Stimulated activated CD8-positive, alpha-beta memory T cell treated with anti-CD3 and anti-CD28 coated beads, Interleukin-15, amount 100 ng/mL, for 48 hours (primary cell): ENCODE measurements at places on chromosomes 7 and 10.

GRCh38 chr10:7968510-7969112 lies 85.9 kb upstream of the GATA3 start:
- DNase-seq, result no peak

GRCh38 chr7:144487901-144488300 lies 84.4 kb upstream of the NOBOX start:
- DNase-seq, result no peak

DNA sequence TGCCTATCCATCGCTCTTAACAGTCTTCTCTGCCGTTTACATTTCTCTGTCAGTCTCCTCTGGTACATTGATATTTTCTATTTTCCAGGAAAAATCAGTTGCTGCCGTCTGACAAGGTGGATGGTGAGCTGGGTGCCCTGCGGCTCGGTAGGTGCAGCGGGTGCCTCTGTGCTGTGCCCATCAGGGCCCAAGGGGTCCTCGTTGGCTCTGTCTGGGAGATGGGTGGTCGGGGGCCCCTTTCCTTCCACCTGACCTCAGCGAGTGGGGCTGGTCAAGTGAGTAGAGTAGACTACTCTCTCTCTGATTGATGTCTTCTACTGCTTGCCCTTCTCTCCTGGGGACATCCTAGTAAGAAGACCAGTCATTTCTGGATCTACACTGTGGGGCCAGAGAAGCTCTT lies 57.4 kb downstream of the MINDY4 start:
- DNase-seq, result no peak

DNA sequence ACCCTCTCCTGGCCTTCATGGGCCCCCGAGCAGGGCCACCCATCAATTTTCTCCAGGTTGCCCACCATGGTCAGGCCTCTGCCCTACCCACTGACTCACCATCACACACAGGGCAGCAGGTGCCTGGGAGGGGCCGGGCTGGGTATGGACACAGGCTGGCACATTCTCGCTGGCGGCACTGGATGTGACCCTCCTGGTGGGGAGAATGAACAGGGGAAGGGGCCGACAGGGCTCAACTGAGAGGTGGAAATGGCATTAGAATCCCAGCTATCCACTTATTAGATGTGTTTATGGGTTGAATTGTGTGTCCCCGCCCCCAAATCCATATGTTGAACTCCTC lies 16.4 kb downstream of the KCP start:
- DNase-seq, result no peak

- DNase-seq, result no peak
Measured at GRCh38 chr10:63718421-63718820, 197.2 kb downstream of the REEP3 start.

- no peak for DNase-seq
Measured at GRCh38 chr7:74495112-74496086, 41.7 kb downstream of the GTF2IRD1 start.

GRCh38 chr10:11440250-11441150 lies 170.9 kb downstream of the USP6NL start:
- DNase-seq, result peak; percentile 36

DNA sequence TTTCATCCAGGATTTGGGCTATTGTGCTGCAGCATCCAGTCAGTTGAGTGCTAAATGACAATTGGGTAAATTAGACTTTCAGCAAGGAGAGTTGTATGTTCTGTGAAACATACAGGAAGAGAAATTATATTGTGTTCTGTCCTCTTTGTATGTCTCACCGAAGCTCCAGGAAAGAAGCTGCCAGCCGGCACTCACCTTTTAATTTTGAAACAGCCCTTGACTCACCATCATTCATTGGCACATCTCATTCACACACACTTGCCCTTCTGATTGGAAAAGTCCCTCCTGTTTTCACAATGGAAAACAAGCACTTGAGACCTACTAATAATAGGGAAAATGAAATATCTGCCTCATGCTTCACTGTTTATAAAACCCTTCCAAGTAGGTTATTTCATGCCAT lies 495.6 kb downstream of the RPS24 start:
- no peak for DNase-seq

DNA sequence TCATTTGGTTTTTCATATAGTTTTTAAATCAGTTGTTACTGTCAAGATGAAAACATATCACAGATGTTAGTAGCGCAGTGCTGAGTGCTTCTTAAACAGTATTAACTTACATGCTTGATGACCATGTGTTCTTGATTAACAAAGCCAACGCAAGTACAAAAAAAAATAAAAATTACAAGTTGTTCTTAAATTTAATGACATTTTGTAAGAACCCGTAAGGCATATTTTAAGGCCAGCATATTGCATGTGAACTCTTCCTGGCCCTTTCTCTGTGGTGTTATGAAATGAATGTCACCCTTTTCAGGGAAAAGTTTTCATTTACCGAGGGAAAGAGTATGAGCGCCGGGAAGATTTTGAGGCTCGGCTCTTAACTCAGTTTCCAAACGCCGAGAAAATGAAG lies 140.4 kb upstream of the NPS start:
- no peak for DNase-seq

DNA sequence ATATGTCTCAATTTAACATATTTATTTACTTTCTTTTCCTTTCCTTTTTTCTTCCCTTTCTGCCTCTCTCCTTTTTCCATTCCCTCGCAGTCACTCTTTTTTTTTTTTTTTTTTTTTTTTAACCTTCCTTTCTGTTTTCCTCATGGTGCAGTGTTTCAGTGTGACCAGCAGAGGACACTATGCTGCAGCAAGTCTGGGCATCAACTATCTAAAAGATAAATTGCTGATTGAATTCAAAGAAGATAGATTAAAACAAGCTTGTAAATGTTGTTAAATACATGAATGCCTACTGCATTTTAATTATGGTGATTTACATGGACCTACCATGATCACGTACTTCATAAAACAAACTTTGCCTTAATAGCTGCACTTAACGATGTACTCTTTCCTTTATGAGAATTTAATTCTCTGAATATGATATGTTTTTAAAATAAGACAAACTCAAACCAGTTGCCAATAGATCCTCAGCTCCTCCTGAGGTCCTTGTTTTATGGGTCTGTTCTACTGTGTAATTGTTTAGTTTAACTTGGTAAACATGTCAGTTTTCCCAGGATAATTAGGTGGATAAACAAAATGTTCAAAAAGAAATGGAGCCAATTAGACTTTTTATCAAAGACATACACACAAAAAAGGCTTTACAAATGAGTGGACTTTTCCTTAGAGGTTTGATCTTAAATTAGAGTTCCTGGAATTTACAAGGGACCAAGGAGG lies 101.0 kb upstream of the AGR3 start:
- DNase-seq, result no peak

DNA sequence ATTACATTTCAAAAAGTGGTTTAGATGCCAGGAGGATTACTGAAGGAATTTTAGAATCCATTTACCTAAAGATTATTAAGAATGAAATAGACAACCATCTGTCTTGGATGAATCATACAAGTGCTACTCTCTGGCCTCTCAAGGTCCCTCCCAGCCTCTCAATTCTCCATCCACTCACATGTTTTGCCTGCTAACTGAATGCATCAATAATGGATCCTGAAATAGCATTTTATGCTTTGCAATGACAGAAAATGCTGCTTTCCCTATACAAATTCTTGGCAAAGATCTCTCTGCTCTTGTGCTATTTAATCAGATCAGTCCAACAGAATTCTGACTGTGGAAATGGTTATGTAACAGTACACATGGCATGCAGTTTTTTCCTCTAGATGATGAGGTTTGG lies 68.1 kb downstream of the HBP1 start:
- DNase-seq, result no peak

DNA sequence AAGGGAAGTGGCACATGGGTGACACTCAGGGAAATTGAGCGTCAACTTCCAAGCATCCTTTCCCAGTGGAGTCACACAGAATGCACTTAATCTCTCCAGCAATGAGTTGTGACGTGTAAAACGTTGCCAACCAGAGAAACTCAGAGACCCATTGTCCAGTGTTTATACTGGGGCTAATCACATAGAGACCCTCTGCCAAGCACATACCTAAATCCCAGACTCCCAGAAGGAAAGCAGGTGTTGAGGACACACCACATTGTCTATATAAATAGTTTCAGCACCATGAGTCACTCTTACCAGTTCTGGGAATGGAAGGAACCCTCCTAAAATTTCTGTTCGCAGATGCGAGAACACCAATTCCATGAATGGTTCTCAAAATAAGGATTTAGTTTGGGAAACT lies 76.4 kb upstream of the BET1 start:
- DNase-seq, result no peak

- DNase-seq, result no peak
Measured at GRCh38 chr10:49831352-49832035, 69.4 kb upstream of the OGDHL start.

GRCh38 chr10:32963096-32963495 lies 5.1 kb upstream of the ITGB1 start:
- DNase-seq, result no peak

DNA sequence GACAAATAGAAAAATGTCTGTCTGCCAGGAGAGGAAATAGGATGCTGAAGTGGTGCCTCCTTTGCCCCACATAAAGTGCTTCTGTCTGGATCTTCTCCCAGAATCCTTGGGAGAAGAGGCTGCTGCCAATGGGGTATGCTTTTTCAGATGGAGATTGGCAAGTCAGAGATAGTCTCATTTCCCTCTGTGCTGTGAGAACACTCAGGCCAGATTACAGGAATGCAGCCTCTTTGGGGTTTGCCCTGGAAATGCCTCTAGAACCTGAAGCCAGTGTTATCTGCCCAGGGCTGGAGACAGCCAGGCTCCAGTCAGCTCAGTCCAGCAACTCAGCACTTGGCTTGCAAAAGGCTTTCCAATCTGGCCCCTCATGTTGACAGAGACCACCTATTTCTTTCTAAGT lies 119.1 kb upstream of the PHYHIPL start:
- no peak for DNase-seq

DNA sequence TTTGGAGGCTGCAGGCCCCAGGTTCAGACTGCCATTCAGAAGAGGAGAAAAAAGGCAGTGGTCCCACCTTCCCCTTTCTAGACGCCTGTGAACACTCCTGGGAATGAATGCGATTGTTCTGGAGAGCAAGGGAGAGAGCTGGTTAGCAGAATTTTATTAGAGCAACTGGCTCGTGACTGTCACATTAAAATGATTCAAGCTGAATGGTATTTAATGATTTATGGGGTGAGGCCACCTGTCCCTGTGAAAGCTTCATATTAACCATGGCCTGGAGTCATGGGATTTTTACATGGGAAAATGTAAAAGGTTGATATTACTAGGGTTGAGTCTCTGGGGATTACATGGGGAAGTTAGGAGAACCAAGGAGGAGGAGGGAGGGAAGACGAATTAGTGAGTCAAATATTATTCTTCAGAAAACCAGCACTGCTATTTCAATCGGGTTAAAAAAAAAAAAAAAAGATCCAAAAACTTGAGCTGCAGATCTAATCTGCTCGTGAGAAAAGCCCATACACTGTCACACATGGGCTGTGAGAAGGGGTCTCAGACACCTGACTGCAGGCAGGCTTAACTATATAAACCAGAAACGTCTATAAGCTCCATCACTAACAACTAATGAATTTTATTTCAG lies 8.3 kb downstream of the CXCL12 start:
- no peak for DNase-seq

DNA sequence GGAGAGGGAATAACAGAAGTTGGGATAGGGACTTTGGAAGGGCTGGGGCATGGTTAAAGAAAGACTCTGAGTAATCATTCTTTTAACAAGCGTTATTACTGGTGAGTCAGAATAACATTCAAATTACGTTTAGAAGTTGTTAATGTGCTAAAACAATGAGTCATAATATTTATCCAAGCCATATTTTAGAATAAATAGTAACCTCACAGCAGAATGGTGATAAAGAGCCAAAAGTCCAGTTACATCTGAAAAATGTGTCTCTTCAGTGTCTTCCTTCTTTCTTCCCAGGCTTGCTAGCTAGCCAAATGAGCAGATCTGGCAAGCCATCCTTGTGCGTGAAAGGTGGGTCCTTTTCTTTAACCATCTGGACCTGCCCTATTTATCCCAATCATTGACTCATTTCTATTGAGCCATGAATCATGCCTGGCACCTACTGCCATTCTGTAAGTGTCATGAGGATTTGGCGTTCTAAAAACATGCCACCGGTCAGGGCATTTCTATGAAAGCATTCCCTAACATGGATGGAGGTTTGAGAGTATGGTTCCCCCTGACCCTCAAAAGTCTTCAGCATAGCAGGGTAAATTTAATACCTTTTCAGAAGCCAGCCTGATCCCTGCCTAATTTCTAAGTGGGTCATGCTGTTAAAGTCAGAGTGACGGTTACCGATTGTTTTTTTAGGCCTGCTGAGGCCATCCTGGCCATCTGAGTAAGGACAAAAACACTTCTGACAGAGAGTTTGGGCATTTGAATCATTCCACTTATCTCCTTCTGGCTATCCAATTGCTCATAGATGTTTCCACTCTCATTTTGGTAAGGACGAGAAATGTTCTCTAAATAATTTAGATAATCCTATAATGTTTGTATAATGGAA lies 26.9 kb downstream of the MYPN start:
- no peak for DNase-seq

GRCh38 chr10:35216303-35216905 lies 89.8 kb downstream of the CREM start:
- peak; percentile 26 for DNase-seq

DNA sequence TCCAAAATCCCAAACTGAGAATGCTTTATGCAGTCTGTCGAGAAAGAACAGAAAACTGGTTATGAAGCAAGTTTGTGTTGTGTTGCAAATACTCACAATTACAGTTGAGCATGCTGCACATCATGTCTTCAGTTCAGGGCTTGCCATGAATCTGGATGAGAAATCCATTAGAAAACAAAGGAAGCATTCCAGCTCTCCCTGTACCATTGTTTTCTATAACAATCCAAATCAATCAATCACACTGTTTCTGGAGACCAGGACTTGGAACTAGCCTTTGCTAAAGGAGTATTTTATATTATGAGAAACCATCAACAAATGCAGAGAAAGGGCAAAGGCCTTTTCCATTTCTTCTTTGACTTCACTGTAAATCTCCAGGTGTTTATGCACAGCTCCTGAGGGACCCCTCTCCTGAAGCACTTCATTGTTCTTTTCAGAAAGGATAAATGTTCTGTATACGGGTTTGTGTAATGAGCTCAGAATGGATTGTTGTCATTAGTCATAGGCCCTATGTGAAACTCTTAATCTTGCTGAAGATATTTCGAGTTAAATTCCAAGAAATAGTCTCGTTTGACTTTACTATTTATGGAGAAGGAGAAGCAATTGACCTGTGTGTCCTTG lies 364.7 kb upstream of the POM121L12 start:
- no peak for DNase-seq

DNA sequence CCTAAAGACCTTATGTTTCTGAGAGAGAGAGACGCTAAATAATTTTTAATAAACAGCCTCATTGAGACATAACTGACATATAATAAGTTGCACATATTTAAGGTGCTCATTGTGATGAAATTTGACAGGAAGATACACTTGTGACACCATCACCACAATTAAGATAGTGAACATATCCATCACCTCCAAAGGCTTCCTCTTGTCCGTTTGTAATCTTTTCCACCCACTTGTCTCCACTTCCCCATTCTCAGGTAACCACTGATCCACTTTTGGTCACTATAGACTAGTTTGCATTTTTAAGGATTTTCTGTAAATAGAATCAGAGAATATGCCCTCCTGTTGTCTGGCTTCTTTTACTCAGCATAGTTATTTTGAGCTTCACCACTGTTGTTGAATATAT lies 195.1 kb upstream of the WDR11 start:
- no peak for DNase-seq
